ENCODE measurements at places on chromosomes 7 and 10. TPM values are rescaled to one million over a fixed set of nuclear protein-coding genes. Genes with fewer than 3 reads are reported as not detected.

The MRPL43 gene
- total RNA-seq = 60.5 TPM

The CC2D2B gene
- total RNA-seq = 2.8 TPM

GRCh38 chr7:107628461-107629064, 32.1 kb upstream of the SLC26A4 start:
- H3K27ac ChIP-seq = no peak overlapping the region
- no peaks in the 10 kb centered on the region for H3K36me3 ChIP-seq
- no peaks in the 10 kb centered on the region for H3K27me3 ChIP-seq
- no peaks in the 10 kb centered on the region for H3K4me1 ChIP-seq

DNA sequence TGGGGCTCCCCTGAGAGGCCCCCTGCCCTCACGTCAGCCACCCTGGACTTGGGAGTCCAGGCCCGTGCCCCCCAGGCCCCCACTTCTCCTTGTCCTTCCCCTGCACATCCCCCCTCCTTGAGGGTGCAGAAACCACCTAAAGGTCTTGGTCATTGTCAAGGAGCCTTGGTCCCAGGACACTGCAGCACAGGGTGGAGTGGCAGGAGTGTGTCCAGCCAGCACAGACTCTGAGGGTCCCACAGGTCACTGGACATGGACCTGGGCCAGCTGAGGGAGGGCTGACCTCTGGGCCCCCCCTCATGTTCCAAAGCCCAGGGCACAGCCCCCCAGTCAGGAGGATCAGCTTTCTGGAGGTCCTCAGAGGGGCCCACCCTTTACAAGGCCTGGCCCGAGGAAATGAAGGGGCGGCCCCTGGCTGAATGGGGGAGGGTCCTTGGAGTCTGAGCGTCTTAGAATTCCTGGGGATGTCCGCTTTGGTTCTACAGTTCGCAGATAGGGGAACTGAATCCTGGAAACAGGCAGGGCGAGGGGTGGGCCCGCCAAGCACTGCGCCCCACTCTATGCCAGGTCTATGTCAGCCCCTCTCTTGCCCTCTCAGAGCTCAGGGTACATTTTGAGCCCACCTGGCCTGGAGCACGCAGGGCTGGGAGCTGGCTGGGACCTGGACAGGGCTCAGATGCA, 54.0 kb downstream of the PWWP2B start:
- no peak for DNase-seq
- H3K4me3 ChIP-seq = no peak overlapping the region
- peaks cover 41% of the 10 kb centered on the region for H3K4me1 ChIP-seq
- H3K27ac ChIP-seq = no peak overlapping the region
- H3K36me3 ChIP-seq = no peaks in the 10 kb centered on the region

- H3K4me1 ChIP-seq = peaks cover 45% of the 10 kb centered on the region
- DNase-seq = no peak
- peak overlapping the region; percentile 99 for H3K27ac ChIP-seq
- H3K4me3 ChIP-seq = peak overlapping the region; percentile 94
These were observed 1.2 kb downstream of the CYREN start for GRCh38 chr7:135169141-135169963.

DNA sequence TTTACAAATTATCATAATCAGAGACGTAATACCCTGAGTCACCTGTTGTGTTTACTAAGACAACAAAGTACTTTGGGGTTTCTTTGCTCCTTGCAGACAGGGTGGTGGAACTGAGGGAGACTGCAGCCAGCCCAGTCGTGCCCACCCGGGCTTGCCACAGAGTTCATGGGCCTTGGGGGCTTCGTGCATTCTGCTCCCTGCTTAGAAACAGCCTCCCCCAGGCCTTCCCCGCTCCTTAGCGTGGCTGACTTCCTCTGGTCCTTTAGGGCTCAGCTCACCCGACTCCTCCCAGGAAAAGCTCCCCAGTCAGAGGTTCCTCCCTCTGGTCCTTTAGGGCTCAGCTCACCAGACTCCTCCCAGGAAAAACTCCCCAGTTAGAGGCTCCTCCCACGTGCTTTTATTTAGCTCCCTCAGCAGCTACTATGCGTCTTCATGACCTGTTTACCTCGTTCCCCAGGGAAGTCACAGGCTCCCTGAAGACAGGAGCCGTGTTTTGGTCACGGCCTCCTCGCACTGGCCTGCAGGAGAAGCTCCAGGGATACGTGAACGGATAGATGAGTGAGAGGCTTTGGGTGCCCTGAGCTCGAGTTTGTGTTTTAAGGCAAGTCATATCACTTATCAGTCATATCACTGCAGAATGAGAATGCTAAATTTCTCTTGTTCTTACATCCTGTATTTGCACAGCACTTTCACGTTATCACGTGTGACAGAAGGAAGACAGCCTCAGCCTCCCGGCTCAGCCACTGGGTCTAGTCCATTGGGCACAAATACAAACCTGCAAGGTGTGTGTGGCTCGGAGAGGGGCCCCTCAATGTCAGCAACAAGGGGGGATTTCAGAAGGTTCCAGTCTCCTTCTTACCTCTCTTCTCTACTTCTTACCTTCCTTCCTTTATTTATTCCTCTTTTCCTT, 52.7 kb upstream of the VIPR2 start:
- no peaks in the 10 kb centered on the region for H3K27me3 ChIP-seq
- peak overlapping the region; percentile 24 for H3K27ac ChIP-seq
- H3K4me3 ChIP-seq = no peak overlapping the region
